ENCODE measurements at places on chromosomes 2 and 18.

DNA sequence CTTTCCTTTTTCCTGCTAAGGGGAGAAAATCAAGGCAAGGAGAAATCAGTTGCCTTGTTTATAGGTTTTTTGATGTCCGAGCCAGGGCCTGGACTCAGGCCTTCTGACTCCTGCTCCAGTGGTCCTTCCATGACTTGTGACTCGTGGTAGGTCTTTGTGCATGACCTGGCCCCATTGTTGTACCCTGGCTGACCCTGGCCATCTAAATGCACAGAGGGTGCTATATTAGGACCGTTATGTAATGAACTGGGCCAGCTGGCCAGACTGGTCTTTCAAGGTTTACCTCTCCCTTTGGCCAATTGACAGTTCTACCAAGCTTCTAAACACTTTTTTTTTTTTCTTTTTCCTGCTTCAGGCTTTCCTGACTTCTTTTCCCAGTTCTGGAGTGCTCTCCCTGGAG lies 81.1 kb downstream of the SETBP1 start:
- no peak for DNase-seq

GRCh38 chr2:173750353-173750801 lies 214.8 kb downstream of the SP3 start:
- no peak for DNase-seq

DNA sequence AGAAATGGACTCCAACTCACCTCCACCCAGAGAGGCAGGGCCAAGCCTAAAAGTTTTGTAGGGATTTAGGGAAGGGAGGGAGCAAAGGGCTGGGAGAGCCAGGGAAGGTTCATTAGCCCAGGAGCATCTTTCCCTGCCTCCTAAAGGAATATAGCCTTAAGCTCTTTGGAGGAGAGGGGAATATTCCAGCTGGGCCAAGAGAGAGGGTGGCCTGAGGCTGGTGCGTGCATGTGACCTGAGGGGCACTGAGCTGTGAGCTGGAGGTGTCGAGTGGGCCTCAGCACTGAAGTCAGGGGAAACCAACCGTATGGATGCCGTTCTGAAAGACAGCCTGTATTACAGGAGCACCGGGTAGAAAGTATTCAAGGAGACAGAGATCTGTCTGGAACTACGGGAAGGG lies 112.6 kb downstream of the KLHL29 start:
- no peak for DNase-seq

- DNase-seq = no peak
Measured at GRCh38 chr18:11866764-11867163, 15.6 kb downstream of the CHMP1B start.

DNA sequence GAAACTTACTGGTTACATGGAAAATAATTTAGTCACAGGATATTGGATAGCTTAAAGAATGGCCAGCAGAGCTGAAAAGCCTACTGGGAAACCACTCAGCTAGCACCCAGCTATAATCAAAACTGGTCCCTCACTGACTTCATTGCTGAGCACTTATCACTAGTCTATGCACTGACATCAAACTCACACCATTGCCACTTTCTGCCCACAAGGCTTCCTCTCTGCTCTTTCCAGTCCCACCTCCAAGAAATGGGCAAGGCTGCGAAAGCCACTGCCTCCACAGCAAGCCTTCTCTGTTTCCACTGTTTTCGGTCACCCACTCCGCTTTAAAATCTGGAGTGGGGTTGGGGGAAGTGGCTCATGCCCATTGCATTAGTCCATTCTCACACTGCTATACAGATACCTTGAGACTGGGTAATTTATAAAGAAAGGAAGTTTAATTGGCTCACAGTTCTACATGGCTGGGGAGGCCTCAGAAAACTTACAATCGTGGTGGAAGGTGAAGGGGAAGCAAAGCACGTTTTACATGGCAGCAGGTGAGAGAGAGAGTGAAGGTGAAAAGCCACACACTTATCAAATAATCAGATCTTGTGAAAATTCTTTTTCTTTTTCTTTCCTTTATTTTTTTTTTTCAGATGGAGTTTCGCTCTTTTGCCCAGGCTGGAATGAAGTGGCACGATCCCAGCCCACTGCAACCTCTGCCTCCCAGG lies 77.0 kb upstream of the CERS6 start:
- DNase-seq = no peak

GRCh38 chr2:236177967-236178889 lies 10.0 kb upstream of the GBX2 start:
- no peak for DNase-seq

- no peak for DNase-seq
Measured at GRCh38 chr2:27206346-27206745, 5.5 kb upstream of the ATRAID start.

DNA sequence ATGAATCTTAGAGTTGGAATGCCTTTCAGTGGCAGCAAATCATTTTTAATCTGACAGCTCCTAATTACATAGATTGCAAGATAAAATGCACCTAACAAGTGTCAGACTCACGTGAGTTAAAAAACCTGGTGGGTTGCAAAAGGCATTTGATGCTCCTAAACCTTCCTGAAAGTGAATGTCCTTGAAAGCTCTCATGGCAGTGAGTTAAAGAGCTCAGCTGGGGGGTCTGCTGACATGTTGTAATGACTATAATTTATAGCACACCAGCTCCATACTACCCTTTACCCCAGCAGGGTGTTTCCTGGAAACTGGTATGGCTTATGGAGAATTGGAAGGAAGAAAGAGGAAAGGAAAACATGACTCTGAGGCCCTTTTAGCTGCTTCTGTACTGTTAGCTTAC lies 91.9 kb upstream of the CAVIN2 start:
- DNase-seq = no peak

- no peak for DNase-seq
Measured at GRCh38 chr2:44964752-44965236, 23.3 kb downstream of the SIX3 start.

DNA sequence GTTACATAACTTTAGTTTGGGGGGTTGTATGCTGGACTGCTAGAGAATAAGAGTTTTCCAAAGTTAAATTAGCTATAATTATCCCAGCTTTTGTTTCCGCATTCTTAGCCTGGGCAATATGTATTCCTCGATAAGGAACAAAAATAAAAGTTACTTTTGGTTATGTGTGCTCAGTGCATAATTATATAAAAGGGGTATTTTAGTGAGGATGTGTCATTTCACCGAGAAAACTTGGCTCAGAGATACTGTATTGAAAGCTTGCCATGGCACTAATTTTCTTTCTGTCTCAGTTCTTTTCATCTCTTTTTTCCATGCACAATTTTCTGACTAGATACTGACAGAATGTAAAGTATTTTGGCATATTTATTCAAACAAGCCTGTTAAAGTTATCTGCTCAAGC lies 28.2 kb downstream of the ARHGAP15 start:
- no peak for DNase-seq

DNA sequence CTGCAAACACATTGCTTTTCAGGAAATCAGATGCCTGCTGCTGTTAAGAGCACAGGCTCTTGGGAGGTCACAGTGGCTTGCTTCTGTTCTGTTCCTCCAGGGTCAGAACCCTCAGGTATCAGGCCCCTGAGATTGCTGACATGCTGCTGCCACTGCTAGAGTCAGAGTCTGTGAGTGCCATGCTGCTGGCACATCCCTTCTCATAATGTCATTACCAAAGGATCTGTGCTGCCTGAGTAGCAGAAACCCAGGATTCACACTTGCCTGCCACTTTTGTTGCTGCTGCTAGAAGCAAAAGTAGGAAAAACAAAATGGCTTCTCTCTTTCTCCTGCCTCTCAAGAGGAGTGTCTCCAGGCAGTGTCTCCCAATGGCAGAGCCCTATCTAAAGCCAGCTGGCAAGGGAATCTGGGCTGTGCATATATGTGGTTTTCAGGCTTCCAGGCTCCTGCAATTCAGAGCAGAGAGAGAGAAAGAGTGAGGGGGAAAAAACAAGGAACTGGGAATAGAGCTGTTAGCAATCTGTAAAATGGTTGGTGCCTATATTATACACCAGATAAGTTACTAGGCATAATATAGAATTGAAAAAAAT lies 180.3 kb downstream of the MYCN start:
- no peak for DNase-seq

DNA sequence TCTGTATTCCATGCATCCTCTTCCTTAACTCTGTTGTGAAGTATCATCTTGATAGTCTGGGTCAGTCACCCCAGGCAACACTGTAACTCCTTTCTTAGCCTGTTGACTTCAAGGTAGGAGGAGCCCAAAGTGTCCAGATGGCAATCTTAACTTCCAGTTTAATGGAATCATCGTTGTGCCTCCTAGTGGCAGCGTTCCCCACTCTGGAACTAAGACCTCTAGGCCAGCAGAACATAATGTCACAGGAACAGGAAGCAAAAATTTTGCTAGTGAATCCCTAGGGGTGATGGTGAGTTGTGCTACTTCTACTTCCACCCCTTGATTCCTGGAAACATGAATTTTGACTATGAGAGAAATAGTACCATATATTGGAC lies 11.7 kb downstream of the SGPP2 start:
- DNase-seq = no peak

DNA sequence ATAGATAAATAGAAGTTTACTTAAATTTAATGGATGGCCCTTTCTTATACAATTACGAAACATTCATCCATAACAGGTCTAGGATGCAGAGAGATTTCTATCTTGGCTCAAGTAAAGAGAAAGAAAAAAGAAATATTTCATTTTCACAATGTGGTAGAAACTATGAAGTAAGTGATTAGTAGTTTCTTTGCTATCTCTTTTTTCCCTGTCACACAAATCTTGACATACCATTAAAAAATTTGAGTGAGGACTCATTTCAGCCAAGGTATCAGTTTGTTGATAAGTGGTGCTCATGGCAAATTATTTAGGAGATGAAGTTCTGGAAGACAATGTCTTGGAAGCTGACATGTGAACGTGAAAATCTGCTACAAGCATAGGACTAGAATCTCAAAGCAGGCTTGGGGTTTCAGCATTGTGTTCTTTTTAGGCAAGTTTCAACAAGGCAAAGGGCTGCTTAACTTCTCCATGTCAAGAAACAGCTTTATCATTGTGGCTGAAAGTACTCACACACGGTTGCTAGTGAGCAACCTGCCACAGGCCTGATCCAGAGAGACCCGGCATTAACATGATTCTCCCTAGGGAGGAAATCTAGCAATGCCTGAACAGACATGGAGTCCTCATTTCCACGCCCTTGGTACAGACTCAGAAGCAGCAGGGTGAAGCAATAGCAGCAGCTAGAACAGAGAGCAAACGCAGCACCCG lies 414.6 kb downstream of the DLGAP1 start:
- no peak for DNase-seq

GRCh38 chr2:240784629-240785423 lies 35.2 kb downstream of the KIF1A start:
- DNase-seq = no peak

DNA sequence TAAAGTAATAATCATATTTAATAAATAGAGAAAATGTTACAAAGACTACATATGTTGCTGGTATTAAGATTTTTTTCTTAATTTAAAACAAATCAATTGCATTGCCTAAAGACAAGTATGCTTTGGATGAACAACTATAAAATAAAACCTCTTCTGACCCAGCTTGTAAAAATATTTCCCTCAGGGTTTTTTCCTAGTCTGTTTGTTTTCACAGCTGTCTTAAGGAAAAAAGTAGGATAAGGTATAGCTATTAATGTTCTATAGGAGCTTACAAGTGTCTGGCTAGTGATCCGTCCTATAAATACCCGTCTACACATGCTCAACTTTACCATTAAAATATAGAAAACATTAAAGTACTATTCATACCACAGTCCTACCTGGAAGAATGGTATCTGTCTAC lies 97.1 kb downstream of the NOL10 start:
- no peak for DNase-seq

DNA sequence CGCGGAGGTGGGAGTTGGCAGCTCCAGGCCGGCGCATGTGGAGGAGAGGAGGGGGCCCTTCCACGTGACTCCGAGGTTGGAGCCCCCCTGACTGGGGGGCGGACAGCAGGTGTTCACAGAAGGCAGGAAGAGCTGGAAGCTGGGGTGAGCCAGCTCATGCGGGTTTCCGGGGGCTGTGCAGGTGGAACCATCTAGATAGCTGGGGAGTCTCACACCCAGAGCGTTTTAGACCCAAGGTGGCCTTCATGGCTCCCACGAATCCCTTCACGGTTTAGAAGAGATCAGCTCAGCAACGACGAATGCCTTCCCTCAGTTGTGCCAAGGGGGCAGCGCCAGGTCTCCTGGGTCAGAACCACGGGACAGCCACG lies 740.5 kb upstream of the SALL3 start:
- no peak for DNase-seq

DNA sequence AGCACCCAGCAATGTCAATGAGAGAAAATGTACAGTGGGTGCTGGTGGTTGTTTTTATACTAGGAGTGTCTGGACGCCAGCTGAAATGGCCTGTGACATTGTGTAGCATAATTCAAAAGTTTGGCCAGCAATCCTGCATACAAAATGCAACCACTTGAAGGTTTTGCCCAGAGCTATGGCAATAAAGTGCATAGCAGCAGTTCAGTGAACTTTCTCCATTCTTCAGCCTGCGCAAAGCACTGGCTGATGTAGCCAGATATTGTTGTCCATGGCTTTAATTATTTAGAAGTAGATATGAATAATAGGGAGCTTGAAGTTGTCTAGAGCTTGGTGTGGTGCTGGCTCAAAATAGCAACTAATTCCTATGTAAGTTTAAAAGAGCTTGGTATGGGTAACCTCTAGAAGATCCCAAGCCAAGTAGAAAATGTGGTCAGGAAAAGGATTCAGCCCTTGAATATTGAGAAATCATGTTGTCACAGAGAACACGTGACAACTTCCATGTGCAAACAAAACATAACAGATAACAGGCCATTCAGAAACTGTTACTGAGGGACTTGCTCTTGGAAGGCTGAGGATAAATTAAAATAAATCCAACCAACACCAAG lies 33.3 kb upstream of the PGAP1 start:
- no peak for DNase-seq

DNA sequence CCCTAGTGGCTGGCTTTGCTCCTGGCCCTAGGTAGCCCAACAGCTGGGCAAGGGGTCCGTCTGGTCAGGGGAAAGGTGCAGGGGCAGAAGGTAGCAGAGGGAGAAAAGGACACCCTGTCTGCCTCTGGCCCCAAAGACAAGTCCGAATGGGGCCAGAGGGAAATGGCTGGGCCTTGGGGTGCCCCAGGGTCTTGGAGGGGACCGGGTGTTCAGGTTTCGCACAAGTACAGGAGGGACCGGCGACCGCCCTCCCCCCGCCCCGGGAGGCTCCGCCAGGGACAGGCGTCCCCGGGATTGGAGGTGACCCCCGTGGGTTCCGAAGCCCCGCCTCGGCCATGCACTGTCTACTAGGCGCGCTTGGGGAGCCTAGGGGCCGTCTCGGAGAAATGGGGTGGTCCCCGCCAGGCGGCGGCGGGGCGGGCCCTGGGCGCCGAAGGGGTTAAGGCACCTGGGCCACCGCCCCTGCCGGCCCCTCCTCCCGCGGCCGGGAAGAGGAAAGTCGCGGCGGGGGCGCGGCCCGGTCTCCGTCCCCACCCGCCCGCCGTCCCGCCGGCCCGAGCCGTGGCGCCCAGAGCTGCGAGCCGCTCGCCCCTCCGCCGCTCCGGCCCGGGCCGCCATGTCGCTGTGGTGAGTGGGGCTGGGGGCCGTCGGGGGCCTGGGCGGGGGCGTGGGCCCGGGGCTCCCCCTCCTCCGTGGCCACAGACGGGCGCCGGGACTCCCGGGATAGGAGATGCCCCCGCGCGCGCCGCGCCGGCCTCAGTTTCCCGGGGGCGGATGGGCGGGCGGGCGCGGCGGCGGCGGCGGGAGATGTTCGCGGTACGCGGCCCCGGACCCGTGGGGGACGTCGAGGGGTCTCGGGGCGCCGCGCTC lies at the start of gene B3GNT7:
Gene B3GNT7 (plus strand): TSS at position 523 of the 870 bp plus-strand sequence. CDS start 94 bp downstream, at position 617.
- peak; percentile 59 for DNase-seq

Data from B cell (primary cell).